Activated CD4-positive, alpha-beta T cell treated with anti-CD3 and anti-CD28 coated beads for 36 hours (primary cell): ENCODE measurements at places on chromosomes 1 and 21.
A peak's percentile ranks its signal among the peaks of the same experiment; 100 is the strongest.

DNA sequence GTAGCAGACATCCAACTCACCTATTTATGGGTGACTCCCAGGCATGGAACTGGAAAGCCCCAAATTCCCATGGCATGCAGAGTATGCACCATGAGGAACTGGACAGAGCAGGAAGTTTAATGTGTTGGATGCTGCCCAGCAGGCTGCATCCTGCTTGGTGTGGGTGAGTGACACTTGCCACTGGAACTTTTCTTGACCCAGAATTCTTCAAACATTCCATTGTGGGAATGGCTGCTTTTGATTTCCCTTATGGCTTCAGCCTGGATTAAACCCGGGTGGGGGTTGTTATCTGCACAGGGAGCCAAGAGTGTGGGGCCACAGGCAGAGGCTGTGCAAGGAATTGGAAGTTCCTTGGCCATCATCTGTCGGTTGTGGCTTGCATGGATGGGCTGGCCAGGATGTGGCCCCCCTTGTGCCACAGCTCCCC is 26.9 kb upstream of the BACE2 start:
- DNase-seq = no peak

DNA sequence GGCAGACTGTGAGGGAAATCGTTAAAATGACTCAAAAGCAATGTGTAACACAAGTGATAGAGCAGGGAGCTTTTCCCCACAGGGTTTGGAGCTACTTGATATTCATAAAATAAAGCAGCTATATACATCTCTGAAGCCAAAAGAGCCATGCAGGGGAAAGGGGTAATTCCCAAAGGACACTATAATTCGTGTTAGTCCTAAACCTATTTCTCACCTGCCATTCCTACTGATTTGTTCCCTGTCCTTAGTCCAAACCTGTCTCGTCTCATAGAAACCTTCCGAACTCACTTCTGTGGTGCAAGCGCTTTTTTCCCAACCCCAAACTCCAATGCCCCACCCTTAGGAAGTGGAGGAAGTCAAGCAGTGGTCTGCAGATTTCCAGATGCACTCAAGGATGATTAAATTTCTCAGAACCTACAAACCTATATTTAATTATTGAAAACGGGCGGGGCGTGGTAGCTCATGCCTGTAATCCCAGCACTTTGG is 946 bp upstream of the HNRNPR start:
- no peak for DNase-seq

GRCh38 chr1:41919764-41920397 is 1.2 kb upstream of the HIVEP3 start:
- DNase-seq = peak; percentile 92

GRCh38 chr21:38810034-38810825 is 4.5 kb downstream of the ETS2 start:
- no peak for DNase-seq

DNA sequence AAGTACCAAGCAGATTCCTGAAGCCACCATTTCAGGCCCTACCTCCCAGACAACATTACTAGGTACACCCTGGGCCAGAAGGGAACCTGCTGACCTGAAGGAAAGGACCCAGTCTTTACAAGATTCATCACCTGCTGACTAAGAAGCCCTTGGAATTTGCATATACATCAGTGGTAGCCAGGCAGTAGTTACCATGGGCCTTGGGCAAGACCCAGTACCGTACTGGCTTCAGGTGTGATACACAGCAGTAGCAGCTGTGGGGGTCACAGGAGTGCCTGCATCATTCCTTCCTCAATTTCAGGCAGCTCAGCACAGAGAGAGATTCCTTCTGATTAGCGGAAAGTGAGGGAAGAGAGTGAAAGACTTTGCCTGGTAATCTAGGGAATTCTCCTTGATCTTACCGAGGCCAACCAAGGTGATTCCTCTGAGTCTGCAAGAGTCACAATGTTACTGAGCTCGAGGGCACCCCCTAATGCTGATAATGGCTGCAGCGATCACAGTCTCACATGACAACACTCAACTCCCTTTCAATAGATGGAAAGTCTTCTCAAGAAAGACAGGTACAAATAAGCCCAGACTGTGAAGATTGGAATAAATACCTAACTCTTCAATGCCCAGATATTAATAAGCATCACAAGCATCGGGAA is 22.0 kb upstream of the UHMK1 start:
- DNase-seq = no peak

- peak; percentile 22 for DNase-seq
Observed at GRCh38 chr1:51636764-51637522, 20.1 kb downstream of the OSBPL9 start.

DNA sequence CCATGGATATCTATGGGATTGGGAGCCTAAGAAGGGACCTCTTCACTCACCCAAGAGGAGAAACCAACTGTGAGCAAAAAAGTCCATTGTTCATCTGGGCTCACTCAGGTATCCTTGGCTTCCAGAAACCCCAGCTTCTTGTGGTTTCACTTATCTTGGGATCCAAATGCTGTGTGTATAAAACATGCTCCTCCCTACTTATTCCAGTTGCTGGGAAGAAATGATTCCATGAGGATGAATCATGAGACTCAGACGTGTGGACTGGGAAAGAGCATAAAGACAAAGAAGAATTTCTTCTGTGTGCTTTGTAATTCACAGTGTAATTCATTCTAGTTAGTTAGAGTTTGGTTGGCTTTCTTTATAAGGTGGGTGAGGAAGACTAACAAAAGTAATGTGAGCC is 283.7 kb downstream of the ZNF648 start:
- DNase-seq = no peak

- no peak for DNase-seq
Observed at GRCh38 chr1:8871965-8872399, 6.5 kb downstream of the ENO1 start.

DNA sequence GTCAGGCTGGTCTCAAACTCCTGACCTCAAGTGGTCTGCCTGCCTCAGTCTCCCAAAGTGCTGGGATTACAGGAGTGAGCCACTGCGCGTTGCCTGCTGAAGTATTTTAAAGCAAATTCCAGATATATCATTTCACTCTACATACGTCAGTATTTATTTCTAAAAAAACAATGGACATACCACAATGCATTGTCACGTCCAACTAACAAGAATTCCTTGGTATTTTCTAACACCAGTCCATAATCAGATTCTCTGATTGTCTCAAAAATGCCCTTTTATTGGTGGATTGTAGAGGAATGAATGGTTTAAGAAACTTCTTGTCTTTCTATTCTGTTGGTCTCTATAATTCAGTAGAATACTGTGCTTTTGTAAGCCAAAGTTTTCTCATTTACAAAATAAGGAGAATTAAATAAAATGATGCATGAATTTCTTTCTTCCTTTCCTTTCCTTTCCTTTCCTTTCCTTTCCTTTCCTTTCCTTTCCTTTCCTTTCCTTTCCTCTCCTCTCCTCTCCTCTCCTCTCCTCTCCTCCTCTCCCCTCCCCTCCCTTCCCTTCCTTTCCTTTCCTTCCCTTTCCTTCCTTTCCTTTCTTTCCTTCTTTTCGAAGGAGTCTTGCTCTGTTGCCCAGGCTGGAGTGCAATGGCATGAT is 55.8 kb downstream of the VPS13D start:
- no peak for DNase-seq

DNA sequence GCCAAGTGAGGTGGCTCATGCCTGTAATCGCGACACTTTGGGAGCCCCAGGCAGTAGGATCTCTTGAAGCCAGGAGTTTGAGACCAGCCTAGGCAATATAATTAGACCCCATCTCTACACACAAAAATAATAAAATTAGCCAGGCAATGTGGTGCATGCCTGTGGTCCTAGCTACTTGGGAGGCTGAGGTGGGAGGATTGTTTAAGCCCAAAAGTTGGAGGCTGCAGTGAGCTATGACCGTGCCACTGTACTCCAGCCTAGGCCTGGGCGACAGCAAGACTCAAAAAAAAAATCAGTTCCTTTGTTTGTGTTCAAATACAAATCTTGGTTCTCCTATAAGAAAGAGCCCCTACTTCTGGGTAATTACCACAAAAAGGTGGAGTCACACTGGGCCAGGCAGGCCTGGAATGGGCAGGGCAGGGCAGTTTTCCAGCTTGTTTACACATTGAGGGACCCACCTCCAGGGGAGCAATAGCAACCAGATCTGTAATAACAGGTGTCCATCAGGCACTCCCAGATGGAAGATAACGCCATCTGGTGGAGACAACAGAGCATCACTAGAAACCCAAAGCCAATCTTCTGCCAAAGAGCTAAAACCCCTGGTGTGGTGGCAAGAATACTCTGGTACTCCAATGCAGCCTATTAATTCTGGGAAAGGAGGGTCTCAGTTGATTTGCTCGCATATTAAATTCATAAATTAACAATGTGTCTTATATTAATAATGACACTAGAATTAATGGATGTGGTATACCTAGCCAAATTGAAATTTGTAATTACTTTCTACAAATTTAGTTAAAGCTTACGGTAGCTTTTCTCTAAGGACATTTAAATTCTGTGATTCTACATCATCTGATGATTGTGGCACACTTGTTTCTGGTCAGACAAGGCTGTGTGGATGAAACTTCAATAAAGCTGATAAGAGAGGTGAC is 13.2 kb downstream of the PPP1R15B start:
- peak; percentile 70 for DNase-seq

DNA sequence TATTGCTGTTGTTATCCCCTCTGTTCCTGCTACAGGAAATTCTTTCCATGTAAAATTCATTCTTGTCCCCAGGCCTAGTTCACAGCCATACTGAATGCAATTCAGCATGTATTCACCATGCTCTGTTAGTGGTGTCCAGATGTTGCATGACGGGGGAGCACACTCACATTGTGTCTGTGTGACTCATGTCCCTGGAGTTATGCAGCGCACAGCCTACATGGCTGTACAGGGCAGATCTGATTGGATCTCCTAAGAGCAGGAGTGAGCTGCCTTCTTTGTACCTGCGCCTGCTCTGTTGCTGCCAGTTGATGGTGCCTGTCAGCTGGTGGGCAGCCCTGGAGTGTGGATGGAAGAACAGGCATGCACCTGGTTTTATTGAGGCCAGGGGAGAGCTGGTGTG is 17.6 kb downstream of the HTR6 start:
- no peak for DNase-seq

- DNase-seq = no peak
Observed at GRCh38 chr21:46532080-46532479, 72.8 kb downstream of the S100B start.
